ENCODE measurements at places on chromosomes 4 and X.

DNA sequence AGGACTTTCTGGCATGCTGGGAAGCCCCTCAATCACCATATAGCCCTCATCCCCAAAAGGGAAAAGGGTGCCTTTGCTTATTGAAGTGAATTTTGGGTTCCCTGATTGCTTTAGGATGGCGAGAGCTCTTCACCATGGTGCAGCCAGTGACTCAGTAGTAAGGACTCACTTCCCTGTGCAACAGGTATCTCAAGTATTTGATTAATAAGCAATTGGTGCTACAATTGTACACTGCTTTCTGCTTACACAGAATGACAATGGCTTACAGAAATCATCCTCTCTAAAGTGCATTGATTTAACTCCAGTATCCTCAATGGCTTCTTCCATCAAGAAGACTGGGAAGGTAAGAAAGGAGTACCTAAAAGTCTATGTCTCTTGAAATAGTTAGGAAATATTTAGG, 143.7 kb upstream of the SMIM10 start:
- no peak for DNase-seq
- H3K4me3 ChIP-seq = no peak overlapping the region
- no peaks in the 10 kb centered on the region for H3K36me3 ChIP-seq
- no peaks in the 10 kb centered on the region for H3K4me1 ChIP-seq
- no peak overlapping the region for H3K27ac ChIP-seq

- no peak for DNase-seq
- no peaks in the 10 kb centered on the region for H3K27me3 ChIP-seq
- peak overlapping the region; percentile 94 for H3K4me3 ChIP-seq
- no peaks in the 10 kb centered on the region for H3K36me3 ChIP-seq
Measured at GRCh38 chr4:89305712-89306437, 1.7 kb downstream of the GPRIN3 start.

GRCh38 chr4:124468360-124468759, 244.2 kb downstream of the ANKRD50 start:
- no peak for DNase-seq
- H3K4me3 ChIP-seq = no peak overlapping the region
- no peak overlapping the region for H3K27ac ChIP-seq
- no peaks in the 10 kb centered on the region for H3K36me3 ChIP-seq

DNA sequence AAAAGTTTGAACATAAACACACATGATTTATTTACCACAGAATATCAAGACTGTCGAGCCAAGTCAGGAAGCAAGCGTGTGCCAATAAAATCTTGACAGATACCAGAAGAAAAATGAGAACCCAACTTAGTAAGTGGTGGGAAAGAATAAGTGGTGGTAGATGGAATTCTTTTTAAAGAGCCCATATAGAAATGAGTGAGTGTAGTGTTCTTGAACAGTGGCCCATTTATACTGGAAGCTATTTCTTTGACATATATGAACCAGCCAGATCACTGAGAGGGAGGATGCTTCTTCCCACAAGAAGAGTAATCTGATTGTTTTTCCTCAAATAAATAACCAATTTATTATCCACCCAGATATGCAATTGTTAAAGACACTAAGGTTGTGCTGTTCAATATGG, 98.0 kb downstream of the NHS start:
- H3K27me3 ChIP-seq = no peaks in the 10 kb centered on the region
- DNase-seq = no peak
- H3K36me3 ChIP-seq = no peaks in the 10 kb centered on the region
- peaks cover 11% of the 10 kb centered on the region for H3K4me1 ChIP-seq
- no peak overlapping the region for H3K27ac ChIP-seq
- no peak overlapping the region for H3K4me3 ChIP-seq

DNA sequence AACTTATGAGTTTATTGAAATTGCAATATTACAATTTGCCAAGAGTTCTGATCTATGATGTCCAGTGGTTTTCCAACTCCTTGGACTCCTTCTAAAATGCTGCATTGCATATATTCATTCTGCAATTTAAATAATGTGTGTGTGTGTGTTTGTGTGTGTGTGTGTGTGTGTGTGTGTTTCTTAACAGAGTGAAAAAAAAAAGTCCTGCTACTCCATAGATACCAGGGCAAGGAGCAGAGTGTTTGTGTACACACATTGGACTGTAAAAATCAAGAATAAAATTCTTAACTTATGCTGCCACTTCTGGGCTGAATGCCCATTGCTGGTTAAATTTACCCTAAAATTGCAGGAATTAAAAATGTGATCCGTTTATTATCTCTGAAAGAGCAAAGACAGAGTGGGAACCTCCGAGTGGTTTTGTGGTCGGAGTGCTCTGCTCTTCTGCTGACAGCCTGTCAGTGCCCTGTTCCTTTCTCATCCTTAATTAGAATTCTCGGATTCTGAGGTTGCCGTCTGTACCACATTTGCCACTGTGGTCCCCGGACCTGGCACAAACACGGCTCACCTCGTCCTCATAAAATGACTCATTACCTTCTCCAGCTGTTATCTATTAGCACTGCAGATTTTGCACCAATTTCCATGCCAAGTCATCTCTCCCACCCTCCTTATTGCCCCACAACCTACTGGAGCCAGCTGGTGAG, 355.5 kb downstream of the KCNIP4 start:
- H3K27ac ChIP-seq = no peak overlapping the region
- H3K4me1 ChIP-seq = no peaks in the 10 kb centered on the region
- no peaks in the 10 kb centered on the region for H3K36me3 ChIP-seq
